NCI-H2029 treated with DMSO at 0.1 percent for 48 hours (cell line): ENCODE measurements at places on chromosomes 7 and 10.

GRCh38 chr10:72123616-72124015, 35.3 kb upstream of the SPOCK2 start:
- no peak for DNase-seq

DNA sequence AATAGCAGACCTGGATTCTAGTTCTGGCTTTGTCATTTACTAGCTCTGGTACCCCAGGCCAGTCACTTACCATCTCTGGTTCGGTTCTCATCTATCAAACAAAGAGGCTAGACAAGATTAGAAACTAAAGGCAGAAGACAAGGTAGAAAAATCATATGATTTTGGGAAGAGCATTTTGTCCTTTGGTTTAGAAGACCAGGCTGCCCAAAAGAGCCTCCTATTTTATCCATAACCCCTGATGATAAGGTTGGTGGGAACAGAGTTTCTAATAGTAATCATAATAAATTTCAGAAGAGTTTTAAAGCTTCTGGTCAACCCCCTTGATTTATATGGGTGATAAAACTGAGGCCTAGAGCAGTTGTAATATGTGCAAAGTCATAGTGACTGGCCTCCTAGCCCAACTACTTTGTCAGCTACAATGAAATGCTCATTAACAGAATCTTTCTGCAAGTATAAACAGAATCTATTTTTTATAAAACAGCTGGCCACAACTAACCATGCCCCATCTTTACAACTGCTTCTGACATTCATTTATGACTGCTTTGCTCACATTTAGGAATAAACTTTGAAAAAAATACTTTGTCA, 23.4 kb downstream of the COX15 start:
- no peak for DNase-seq

DNA sequence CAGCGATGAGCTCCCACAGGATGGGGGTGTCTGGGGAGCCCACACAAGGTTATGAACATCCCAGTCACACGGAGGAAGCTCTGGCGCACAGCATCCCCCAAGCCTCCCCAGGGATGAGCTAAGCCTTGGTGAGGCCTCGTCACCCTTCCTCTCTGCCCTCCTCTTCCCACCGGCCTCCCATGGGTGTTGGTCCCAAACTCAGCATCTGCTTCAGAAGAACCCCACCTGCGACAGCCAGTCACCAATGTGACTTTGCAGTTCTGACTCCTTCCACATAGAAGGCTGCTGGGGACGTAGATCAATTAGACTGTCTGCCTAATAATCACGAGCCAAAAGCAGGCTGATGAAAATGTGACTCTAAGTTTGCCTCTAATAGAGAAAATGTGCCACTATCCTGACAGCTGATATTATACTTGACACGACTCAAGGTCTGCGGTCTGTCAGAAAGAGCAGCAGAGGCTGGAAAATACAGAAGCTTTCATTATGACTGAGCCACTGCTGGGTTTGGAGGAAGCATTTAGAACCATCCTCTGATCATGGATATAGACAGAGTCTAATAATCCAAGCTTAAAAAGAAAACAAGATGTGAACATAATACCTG, 116.0 kb upstream of the PFKP start:
- no peak for DNase-seq

DNA sequence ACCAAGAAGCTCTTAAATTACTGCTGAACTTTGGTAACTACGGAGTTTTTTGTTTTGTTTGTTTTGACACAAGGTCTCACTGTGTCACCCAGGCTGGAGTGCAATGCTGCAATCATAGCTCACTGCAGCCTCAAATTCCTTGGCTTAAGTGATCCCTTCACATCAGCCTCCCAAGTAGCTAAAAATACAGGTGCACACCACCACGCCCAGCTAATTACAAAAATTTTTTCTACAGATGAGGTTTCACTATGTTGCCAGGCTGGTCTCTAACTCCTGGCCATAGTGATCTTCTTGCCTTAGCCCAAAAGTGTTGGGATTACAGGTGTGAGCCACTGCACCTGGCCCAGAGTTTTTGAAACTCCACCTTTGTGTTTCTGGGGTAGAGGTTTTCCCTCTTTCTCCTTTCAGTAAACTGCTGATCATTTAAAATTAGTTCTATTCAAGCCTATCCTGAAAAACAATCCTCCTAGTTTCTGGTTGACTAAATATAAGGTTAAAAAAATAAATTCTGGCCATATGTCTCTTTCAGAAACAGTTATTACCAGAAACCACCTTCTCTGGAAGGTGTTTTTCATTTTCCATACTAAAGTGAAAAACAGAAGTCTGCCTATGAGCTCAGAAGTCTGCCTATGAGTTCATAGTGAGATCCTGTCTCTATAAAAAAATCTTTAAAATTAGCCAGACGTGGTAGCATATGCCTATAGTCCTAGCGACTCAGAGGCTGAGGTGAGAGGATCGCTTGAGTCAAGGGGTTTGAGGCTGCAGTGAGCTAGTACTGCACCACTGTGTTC, 63.9 kb downstream of the VOPP1 start:
- no peak for DNase-seq

GRCh38 chr10:45008524-45009161, 7.9 kb downstream of the ZNF22 start:
- peak; percentile 22 for DNase-seq
